NCI-H187 (cell line): ENCODE measurements at places on chromosomes 4 and X.

DNA sequence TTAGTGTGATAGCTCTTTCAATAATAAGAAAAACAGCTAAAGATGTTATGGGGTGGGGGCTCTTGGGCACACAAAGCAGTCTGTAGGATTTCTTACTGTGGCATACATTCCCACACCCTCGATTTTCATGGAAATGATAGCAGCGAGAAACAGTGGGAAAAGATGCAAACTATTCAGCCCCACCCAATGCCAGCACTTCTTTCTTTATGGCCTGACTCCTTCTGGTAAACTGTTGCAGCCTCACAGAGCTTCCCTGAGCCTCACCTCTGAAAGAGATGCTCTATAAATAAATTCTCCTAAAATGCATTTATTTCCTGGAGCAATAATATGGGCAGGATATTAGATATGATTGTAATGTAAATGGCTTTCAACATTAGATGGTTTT is 910 bp downstream of the ANK2 start:
- DNase-seq, result no peak

DNA sequence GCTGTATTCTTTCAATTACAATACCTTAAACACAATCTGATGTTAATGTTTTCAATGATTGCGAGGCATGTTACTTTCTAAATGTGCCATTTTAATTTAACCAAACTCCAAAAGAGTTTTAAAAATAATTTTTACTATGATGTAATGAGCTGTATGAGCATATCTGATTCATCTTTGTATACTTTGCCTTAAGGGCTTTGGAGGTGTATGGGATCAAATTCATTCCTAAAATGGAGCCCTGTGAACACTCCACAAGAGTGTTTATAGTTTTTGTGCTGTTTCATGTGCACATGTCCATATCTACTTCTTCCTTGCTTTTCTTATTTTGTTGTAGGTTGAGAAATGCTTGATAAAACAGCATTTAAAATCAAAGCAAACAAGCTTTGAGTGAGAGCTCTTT is 82.4 kb downstream of the ATP10D start:
- DNase-seq, result no peak

DNA sequence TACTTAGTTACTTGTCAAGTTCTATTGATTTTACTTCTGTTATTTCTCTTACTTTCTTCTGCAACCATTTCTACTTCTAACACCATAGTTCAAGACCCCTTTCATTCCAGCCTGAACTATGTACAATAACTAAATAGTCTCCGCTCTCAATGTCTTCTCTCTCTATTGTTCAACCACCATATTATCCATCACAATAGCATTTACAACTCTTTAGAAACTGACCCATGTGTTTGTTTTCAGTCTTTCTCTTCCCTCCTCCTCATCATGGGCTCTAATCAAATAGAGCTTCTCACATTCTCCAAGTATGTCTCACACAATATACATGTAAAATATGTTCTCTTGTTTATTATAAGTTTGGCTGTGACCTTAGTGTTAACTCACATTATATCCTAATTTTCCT is 143.6 kb downstream of the ZAR1 start:
- DNase-seq, result no peak

DNA sequence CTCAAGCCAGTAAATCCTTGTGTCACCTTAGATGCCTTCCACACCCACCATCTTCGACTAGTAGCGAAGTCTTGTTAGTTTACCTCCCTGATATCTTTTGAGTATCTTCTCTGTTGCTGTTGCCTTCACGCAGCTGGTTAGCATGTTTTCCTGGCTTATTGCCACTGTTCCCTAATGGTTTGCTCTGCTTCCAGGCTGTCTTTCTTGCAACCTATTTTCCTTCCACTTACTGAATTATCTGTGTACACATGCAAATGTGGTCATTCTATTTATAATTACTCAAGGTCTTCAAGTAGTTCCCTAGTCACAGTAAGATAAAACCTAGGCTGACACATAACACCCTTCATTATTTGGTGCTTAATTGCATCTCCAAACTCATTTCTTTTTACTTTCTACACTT is 89.5 kb downstream of the UGT8 start:
- no peak for DNase-seq

- no peak for DNase-seq
Observed at GRCh38 chrX:1679238-1679637, 64.4 kb downstream of the ASMT start.

GRCh38 chr4:110634350-110635162 is 11.7 kb upstream of the PITX2 start:
- DNase-seq, result no peak

DNA sequence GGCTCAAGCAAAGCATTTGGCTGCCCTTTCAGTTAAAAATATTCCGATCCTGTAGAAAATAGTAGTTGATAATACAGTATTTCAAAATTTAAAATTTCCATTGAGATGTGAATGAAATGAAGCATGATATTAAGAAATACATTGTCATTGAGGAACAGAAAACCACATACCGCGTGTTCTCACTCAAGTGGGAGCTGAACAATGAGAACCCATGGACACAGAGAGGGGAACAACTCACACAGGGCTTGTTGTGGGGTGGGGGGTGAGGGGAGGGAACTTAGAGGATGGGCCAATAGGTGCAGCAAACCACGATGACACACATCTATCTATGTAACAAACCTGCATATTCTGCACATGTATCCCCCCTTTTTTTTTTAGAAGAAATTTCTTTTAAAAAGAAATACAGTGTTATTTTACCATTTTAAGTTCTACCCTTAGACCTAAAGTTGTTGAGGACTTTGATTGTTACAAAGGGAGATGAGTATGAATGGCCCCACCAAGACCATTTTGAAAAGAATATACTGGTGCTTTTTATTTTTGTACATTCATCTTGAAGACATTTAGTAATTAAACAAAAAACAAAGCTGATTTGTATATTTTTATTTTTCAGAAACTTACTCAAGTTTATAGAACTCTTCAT is 52.0 kb upstream of the IL13RA1 start:
- no peak for DNase-seq

DNA sequence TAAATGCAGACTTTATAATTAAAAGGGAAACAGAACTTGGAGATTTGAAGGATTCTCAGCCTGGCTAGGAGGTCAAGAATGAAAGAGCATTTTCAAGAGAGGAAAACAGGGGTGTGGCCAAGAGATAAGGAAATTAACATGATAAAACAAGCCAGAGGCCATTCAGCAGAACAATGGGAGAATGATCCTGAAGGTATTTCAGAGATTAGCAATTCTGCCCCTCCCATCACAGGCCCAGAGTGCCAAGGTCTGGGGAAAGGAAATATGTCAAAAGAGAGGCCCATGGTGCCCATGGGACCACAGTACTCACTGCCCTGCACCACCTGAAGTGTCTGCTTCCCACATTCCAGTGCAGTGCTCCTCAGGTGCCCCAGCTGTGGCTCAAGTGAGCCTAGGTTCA is 188.5 kb upstream of the STS start:
- DNase-seq, result no peak
